ENCODE measurements at places on chromosomes 5 and 9.

GRCh38 chr9:134213508-134213850 is 49.1 kb upstream of the RNU6ATAC start:
- no peak for DNase-seq

DNA sequence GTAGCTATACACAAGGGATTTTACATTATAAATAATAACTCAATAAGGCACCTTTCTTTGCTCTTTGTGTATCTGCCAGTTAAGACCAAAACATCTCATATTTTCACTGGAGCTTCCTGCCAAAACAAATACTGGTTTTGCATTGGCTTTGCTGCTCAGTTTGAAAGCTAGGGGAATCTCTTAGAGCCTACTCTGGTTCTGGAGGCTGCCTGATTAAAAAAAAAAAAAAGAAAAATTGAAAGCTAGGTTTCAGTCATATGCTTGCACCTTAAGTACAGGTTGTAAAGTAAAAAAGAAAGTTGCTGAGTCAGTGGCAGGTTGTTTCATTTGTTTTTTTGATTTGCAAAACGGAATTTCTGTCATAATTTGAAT is 2.3 kb downstream of the DENND4C start:
- no peak for DNase-seq

DNA sequence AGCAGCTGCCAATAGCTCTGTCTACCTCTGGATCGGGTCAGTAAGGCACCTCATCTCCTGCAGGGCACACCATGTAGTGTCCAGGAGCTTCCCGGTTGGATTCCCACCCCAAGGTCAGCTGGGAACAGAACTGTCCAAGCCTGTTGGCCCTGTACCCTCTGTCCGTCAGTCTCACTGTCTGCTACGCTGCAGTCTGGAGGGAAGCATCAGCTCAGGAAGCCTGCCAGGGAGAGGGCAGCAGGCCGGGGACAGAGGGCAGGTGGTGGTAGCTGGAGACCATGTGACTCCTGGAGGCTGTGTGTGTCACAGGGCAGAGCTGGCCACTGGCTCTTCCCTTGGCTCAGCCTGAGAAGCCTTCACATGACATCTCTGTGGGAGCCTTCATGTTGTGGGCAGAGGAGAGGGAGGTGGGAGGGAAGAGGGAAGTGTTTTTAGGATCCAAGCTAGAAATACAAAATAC is 134.5 kb downstream of the SEC61B start:
- no peak for DNase-seq

GRCh38 chr5:122101636-122102285 is 23.7 kb upstream of the LOX start:
- no peak for DNase-seq

GRCh38 chr9:88684046-88684445 is 149.1 kb downstream of the NXNL2 start:
- no peak for DNase-seq

DNA sequence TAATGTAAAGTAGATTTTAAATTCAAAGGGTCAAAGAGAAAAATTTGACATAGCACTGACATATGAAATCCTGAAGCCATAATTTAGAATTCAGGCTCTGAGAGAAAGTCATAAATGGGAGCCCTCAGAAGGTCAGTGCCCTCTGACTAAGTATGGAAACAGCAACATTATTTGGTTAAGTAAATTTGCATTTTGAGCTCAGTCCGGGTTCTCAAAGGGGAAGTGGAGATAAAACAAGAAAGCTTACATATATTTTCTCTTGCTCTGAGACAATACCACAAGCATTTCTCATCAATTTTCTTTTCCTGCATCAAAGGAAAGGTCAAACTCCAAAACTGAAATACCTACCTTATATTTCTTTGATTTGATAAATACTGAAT is 348.0 kb downstream of the SEMA5A start:
- no peak for DNase-seq

- no peak for DNase-seq
Measured at GRCh38 chr5:10689391-10690081, 71.5 kb downstream of the DAP start.

DNA sequence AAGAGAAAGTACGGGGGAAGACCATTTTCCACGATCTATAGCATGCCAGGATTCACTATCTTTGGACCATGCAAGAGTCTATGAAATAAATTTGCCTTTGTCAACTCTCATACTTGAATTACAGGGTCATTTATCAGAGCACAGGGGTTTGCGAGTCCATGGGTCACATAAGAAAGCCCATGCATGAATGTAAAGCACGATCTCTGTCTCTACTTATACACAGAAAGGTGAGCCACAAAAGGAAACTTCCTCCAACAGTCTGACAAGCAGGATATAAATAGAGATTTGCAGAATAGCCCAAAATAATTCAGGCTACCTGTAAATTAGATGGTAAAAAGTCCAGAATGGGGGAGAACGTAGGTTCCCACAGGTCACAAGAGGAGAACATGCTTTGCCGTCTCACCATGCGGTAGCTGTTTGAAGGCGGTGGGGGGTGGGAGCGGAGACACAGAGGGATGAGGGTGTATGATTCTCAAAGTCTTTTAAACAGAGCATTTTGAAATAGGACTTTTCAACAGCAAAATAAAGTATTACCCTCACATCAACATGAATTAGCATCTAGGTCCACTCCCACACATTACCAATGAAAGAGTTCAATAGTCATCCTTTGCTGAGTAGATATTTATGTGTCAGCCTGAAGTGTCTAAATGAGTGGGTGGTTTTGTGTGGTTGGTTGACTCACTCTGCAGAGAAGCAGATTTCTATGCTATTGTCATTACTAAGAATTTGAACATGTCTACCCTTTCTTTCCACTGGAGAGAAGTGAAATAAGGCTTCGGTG is 279.7 kb downstream of the EBF1 start:
- no peak for DNase-seq

- no peak for DNase-seq
Measured at GRCh38 chr9:107489687-107490605, at the start of gene KLF4. Gene KLF4, minus strand, starts transcription at chr9:107489769. Its CDS starts 597 bp downstream, at chr9:107489172.

DNA sequence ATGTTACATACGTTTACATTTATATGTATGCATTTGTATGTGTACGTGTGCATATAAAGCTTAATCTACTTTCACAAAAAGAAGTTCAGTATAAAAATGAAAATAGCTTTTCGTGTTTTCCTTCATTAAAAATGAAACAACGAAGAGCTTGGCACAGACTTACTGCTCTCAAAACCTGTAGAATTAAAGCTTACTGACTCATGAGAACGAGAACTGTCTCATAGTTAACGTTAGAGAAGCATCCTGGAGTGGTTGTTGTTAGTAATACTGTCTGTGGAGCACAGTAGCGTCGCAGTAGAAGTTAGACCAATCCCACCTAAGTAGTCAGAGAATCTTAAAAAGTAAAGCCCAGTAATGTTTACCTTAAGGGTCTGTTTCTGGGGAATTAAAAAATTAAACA is 1.3 kb downstream of the MAT2B start:
- DNase-seq = no peak

DNA sequence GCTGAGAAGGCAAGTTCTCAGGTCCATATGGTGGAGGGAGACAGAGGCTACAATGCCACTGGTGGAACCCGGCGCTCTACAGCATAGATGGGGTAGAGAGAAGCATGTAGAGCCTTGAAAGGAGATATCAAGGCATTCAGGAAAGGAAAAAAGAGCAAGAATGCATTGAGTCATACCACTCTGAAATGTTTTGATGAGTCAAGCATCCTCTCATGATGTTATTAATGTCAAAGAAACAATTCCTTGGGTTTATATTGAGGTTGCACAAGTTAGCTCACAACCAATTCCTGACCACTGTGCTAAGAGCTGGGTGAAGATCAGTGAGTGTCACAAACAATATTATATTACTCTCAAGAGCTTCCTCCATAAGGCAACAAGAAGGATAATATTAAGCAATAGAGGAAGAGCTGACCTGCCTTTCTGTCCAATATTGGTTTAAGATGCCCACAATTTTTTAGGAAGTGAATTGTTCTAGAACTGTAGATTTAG is 178.0 kb downstream of the RFK start:
- DNase-seq = no peak

DNA sequence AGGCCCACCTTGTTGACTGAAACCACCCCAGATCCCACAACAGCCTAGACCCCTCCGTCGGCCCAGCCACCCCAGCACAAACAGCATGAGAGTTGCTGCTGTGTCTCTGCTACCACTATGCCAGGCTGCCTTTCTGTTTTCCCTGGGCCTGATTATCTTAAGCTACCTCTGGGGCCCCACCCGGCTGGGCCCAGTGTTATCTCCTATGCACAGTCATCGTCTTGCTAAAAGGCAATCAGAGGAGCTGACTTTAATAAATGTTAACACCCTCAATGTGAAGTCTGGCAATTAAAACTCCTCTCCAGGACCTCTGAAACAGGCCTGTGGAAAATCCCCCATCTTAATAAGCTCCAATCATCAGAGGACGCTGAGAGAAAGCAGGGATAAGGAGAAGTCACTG is 144.9 kb downstream of the FAM114A2 start:
- no peak for DNase-seq

DNA sequence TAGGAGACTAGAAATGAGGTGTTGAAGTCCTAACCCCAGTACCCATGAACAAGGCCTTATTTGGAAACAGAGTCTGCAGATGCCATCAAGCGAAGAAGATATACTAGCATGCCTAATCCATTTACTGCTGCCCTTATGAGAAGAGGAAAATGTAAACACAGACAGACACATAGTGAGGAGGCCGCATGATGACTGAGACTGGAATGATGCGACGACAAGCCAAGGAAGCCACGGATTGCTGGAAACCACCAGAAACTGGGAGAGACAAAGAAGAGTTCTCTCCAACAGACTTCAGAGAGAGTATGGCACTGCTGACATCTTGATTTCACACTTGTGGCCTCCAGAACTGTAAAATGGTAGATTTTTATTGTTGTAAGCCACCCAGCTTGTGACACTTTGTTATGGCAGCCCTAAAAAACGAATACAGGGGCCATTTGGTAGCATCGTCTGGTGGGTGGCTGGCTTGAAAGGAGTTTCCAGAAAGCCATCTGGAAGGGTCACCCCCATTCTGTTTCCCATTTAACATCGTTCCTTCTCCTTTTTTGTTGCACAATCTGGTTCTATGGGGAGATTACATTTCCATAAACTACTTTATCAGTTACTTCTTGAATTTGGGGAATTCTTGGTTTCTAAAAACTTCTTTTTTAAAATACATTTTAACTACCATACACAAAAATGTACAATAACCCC is 193.1 kb downstream of the HSD17B3 start:
- no peak for DNase-seq

DNA sequence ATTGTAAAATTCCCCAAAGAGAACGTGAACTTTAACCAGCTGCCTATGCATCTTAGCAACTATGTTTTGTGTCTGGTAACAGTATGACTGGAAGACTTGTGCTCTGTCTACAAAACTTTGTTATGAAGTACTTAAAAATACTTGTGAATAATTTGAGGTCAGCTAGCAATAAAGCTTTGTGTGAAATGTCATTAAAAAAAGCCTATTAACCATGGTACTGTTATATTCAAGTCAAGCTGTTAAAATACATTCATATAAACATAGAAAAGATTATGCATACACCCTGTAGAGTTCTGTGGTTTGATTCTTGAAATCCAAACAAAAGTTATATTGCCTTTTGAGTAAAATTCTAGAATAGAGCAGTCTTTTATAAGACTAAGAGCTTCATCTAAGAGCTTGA is 60.1 kb downstream of the VCAN start:
- DNase-seq = no peak

DNA sequence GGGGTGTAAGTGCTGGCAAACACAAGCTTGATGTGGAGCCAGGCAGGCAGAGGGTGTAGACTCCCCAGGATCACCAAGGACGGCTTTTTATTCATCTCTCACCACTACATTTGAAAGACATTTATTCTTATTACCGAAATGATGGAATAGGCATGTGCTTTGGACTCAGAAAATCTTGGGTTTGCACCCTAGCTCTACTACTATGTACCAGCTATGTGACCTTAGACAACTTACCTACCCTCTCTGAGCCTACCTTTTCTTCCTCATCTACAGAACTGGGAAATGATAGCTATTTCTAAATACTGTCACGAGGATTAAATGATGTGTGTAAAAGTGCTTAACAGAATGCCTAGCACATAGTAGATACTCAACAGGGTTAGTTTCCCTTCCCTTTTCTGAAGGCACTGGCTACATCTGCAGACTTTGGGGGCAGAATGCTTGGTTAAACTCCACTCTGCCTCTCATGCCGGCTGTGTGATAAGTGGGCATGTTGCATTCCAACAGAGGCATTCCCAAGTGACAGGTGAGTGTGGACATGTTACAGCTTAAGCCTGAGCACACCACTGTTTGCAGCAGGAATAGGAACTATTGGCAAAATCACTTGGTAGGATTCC is 94.8 kb downstream of the SLC1A3 start:
- no peak for DNase-seq

DNA sequence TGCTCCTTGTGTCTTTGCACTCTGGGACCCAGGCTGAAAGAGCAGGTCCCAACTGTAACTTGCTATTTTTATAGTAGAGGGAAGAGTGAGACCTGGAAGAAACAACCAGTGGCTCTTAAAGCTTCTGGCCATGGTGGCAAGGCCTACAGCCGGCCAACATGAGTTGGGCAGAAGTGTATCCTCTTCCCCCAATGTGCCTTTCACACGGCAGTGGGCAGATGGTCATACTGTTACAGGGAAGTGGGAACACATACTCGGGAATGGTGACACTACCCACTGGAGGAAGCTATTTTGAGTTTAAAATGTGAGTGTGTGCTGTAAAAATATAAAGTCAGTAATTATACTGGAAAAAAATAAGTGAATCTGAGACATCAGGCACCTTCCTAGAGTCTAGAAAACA is 116.0 kb downstream of the MVB12B start:
- no peak for DNase-seq

GRCh38 chr9:969310-970150 is 6.9 kb upstream of the DMRT3 start:
- no peak for DNase-seq

- no peak for DNase-seq
Measured at GRCh38 chr5:97458851-97459250, 275.8 kb upstream of the RIOK2 start.

DNA sequence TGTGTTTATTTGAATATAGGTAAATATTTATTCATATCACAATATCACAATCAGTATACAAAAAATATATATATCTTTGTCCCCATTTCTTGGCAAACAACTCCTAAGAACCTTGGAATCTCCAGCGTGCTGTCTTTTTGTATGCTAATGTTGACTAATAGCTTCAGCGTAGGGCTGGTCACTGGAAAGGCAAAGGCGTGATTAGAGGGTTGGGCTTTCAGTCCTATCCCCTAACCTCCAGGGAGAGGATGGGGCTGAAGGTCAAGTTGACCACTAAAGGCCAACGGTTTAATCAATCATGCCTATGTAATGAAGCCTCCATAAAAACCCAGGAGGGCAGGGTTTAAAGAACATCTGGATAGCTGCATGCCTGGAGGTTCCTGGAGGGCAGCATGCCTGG is 79.6 kb upstream of the BNC2 start:
- no peak for DNase-seq

DNA sequence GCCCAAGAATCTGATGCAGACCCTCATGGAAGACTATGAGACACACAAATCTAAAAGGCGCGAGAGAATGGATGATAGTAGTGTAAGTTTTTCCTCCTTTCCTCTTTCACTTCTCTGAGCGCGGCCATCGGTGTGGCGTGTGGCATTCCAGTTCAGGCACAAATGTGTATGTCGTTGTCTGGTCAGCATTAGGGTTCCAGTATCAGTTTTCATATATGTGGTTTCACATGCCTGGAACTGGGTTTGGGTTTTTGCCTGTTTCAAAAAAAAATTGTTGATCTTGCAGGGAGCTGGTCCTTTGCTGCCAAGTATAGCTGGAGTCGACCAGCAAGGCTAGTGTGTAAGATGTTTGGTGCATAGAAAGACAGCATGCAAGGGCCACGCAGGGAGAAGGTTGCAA is 51.5 kb downstream of the C9orf152 start:
- DNase-seq = no peak

GRCh38 chr9:102164247-102164646 is 425.8 kb upstream of the GRIN3A start:
- DNase-seq = no peak

- DNase-seq = no peak
Measured at GRCh38 chr9:119165131-119165530, 204.1 kb downstream of the BRINP1 start.

Data from NK-92 treated with Interleukin-12 subunit alpha and Interleukin-12 subunit beta, amount 100 ng/mL, for 24 hours (cell line).